ENCODE measurements at places on chromosomes 1 and 21.

DNA sequence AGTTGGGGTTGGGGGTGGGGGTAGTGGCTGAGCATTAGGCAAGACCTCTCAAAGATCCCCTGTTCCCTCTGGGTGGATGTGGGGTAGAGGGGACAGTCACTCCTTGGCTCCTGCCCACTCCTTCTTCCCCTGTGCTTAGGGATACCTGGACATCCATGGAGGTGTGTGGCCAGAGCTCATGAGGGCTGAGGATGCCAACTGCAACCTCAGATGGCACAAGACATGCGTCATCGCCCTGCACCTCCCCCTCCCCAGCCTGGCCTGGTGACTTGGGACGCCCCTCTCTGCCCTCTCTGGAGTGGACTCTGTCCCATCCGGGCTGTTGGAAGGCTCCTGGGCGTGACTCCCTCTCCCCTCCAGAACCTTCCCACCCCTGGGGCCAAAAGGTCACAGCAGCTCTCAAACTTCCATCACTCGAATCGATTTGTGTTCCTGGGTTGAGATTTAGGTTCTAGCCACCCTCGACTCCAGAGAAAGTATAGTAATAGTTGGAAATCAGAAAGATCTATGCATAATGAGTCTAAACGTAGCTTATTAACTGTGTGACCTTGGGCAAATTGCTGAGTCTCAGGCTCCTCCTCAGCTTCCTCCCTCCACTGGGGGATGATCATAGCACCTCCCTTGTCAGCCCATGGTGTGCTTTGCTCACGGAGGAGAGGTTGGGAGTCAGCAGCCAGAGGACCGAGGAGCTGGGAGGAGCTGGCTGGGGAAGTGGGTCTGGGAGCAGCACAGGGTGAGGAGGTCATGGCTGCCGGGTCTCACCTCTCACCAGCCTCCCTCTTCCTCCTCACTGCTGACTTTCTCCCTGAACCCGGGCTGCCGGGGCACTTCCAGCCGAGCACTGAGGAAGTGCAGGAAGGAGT, 2.2 kb upstream of the PTPN7 start:
- no peak for DNase-seq

DNA sequence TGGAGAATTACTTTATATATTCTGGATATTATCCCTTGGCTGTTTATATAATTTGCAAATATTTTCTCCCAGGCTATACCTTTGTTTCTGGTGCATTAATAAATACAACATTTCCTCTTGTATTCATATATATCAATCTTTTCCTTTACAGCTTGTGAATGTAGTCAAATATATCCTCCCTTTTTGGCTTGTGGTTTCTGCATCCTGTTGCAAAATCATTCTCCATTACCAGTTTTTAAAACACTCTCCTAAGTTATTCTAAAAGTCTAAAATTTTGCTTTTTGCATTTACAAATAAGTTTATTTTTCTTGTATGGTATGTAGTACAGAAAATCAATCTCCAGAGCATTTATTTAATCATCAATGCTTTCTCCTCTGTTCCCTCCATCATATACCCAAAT, 909.4 kb downstream of the ADGRL2 start:
- no peak for DNase-seq

- peak; percentile 53 for DNase-seq
These were observed 19.0 kb downstream of the MAPKAPK2 start for GRCh38 chr1:206703661-206704060.

GRCh38 chr1:22912311-22912710, 60.4 kb downstream of the LACTBL1 start:
- DNase-seq, result no peak

DNA sequence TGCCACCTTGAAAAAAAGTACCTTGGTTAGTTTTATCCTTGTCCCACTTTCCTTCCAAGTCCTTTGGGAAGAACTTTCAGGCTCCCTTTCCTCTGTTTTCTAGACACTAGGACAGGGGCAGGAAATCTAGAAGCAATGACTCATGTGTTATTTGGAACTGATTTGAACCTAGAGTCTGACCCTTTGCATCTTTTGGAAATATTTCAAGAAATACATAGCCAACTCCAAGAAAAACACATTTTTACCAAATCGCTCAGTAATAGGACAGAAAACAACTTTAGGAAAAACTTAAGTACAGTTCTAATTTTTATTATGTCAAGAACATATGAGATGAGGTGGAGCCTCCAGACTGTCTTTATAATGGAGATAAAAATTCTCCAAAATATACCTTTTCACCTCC, 292.4 kb downstream of the PTBP2 start:
- no peak for DNase-seq

DNA sequence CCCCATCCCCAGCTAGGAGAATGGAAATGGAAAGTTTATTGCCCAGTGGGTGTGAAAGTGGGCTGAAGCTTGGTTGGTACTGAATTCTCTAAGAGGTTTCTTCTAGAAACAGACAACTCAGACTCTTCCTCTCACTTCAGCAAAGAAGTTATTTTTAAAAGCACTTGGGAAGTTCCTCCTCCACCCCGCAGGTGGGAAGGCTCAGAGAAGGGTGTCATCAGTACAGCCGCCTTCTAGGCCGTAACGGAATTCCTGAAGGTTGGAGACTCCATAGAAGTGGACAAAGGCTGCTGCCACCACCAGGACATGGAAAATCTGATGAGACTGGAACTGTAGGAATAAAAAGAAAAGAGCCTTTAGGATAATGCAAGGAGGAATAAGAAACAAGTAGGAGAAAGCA, 14.3 kb upstream of the KLHL12 start:
- DNase-seq, result no peak

- DNase-seq, result no peak
These were observed 221.2 kb downstream of the SLC35F3 start for GRCh38 chr1:234125714-234126113.

DNA sequence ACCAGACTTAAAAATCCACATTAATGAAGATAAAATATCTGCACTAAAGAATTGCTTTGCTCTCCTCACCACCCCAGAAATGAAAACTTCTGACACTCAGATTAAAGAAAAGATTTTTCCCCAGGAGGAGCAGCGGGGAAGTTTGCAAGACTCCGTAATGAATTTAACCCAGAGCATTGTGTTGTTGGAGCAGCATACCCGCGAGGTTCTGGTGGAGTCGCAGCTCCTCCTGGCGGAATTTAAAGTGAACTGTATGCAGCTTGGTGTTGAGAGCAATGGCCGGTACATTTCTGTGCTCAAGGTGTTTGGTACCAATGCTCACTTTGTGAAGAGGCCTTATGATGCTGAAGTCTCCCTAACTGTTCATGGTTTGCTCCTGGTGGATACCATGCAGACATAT, 46.4 kb downstream of the VPS13D start:
- no peak for DNase-seq

DNA sequence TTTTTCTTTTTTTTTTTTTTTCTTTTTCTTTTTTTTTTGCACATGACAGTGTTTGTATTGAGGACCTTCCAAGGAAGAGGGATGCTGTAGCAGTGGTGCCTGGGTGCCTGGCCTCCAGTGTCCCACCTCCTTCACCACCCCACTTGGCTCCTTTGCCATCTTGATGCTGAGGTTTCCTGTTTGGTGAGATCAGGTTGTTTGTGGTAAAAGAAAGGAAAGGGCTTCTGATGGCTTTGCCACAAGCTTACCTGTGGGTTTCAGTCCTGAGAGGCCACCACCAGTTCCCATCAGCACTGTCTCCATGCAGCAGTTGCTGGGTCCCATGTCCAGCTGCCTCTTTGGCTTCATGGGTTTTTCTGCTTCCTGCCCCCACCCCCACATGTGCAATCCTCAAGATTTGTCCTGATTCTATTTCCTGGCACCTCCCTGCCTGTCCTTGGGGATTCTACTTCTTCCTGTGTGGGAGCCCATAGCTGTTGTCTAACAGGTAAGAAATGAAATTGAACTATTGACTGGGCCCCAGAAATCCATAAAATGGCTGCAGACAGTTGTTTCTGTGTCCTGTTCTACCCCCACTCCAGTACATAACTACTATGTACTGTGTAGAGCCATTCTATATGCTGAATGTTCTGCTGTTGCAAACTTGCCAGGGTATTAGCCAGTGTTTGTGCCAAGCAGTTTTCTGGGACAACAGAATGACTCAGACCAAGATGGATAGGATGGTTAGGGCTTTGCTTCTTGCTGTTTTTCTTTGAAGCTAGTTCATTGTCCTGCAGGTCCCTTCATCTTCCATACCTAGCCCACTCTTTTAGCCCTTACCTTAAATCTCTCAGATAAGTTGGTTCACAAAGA, 4.2 kb upstream of the CCDC28B start:
- DNase-seq, result no peak

DNA sequence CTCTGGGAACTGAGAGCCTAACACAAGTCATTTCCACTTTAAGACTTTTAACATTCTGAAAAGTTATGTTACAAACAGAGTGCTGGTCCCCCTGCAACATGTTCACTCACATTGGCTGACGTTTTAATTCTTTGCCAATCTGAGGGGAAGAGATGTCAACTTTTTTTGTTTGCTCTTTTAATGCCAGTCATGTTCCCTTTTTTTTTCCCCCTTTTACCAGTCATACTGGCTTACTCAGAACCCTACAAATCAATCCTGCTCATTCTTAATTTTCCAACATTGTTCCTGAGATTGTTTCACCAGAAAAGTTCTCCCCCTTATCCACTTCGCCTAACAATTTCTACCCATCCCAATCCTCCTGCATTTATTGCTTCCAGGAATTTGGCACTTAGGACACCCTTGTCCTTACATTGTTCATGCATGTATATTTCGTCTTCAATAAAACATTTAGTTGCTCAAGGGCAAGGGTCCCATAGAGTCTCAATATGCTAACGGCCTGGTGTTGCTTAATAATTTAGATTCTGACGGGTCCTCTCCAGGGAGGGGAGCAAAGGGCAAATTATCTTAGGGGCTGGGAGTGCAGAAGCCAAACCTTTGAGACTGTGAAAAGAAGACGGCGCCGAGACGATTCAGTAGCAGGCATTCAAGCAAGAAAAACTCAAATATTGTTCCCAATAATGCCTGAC, 624 bp upstream of the CR1L start:
- DNase-seq, result no peak

- no peak for DNase-seq
These were observed 50.3 kb upstream of the TARBP1 start for GRCh38 chr1:234529095-234529949.

DNA sequence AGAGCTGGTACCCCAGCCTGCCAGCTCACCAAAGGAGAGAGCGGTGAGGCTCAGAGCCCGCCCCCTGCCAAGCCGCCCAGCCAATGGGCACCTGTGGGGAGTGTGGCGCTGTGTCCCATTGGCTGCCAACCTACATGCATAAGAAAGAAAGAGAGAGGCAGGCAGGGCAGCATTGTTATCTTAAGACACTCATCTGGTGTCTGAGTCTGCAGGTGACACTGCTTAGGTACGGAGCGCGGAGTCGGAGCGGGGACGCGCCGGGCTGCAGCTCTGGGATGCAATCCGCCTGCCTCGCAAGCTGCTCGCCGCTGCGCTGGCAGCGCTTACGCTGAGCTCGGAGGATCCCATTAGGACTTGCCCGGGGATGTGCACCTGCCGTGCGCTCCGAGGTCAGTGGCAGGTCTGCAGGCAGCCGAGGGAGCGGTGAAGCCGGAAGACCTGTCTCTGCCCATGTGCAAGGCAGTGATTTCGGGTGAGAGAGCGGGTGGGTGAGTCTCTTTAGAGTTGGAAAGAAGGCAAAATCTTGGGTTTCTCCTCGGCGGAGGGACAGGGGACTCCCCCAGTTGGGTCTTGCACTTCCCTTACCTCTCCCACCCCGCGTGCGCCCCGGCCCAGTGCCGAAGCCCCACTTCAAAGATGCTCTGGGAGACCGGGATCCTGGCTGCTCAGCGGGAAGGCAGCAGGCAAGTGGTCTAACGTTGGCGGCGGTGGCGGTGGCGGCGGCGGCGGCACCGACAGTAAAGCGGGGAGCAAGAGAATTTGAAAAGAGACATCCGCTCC, at the start of gene BRINP2:
BRINP2 (plus strand) TSS at position 203 of the 780 bp plus-strand sequence. CDS start 58,919 bp downstream, outside the sequence.
- no peak for DNase-seq

DNA sequence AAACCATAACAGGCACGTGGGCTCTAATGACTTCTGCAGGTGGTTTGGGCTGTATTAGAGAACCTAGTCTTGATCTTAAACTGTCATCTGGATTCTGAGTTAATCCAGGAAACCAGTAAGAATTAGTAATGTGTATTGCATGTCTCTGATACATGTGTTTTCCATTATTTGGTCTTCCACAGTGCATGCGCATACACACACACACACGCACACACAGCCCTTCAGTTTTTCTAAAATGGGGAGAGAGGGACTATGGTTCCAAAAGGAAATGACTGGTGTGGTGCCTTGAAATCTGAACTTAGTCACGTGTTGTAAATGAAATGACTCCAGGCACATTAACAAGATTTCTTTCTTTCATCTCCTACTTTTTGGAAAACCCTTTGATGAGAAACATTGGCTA, 67.6 kb downstream of the OLFML2B start:
- peak; percentile 10 for DNase-seq

DNA sequence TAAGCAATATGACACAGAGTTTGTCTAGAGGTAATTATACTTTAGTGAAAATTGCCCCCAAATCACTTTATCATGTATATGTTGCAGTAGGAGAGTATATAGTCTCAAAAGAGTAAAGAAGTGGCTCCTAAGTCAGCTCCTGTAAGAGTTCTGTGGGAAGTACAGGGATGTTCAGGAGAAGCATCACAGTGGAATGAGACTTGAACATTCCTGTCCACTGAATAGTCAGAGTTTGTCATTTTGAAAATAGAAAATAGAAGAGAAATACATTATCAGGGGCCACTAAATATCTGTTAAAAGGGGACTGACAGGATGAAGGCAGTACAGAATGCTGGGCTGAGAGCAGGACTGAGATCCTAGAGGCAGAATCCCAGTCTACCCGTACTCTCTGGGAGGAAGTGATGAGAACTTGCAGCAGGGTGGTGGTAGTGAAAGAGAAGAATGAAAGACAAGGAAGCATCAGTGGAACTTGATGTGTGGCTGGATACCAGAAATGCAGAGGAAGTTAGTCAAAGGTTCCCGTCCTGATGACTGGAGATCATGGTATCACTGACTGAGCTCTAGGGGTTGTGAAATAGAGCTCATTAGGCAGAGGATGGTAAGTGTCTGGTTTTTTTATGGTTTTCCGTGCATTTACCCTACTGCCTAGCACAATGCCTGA, 153.4 kb downstream of the FMN2 start:
- no peak for DNase-seq

DNA sequence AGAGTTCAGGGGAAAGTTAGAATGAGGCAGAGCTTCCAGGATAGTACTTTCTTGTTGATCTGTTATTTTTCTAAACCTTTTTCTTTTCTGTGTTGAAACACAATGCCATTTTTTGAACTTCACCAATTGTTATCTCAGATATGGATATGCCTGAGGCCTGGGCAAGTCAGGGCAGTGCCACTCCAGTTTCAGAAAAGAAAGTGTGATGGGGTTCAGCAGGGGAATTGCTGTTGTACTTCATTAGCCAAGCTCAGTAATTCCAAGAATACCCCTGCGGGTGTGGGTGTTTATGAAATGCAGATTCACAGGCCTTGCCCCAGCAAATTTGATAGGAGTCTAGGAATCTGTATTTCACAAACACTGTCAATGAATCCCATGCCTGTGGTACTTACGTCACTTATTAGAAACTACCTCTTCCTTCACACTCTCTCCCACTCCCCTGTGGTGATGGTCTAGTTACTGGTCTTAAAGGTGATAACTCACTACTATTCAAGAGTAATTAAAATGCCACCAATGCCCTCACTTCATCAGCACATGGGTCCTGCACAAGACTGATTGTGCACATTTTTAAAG, 142.3 kb downstream of the PBX1 start:
- no peak for DNase-seq

Data from stimulated activated CD4-positive, alpha-beta T cell treated with anti-CD3 and anti-CD28 coated beads, Interleukin-1b, Interleukin-23, amount 100 ng/mL, for 48 hours (primary cell).